ENCODE measurements at places on chromosomes 6 and 20.

GRCh38 chr6:160428069-160428430, 79.9 kb downstream of the SLC22A3 start:
- no peak for DNase-seq

DNA sequence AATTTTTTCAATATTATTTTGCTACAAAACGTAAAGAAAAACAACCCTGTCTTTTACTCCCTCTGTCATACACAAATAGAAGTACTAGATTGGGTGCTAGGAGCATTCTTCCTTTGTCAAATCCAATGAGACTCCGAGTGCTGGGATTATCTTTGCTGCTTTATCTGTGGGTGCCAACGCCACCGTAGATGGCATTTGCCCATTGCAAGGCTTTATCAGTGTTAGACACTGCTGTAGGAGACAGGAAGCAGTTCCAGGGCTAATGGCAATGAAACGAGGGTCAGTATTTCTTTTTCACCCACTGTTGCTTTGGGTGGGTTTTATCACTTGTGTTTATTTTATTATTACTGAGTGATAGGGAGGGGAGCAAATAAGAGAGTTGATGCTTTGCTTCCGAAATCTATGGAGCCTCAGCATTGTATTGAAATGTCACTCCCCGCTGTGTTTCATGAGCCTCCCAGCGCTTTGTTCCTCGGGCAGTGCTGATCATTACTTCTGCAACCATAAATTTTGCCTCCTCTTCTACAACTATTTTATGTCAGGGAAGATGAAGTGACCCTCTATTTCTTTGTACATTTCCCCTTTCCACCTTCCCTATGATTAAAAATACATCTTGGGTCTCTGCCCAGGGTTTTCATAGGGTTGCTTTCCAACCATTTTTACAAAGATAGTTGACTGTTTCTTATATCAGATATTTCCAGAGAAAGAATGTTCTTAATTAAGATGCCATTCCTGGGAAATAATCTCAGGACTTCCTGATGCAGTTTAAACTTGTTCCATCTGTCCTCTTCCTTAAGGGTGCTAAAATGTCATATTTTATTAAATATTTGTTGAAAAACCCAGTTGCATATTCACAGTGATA, 86.7 kb upstream of the LAMP5 start:
- no peak for DNase-seq

- DNase-seq = no peak
These were observed 469.7 kb downstream of the CDKAL1 start for GRCh38 chr6:21003780-21004541.

- DNase-seq = no peak
These were observed 354.6 kb upstream of the FLRT3 start for GRCh38 chr20:14691994-14692393.

- DNase-seq = no peak
These were observed 480.0 kb upstream of the JARID2 start for GRCh38 chr6:14765721-14766390.

DNA sequence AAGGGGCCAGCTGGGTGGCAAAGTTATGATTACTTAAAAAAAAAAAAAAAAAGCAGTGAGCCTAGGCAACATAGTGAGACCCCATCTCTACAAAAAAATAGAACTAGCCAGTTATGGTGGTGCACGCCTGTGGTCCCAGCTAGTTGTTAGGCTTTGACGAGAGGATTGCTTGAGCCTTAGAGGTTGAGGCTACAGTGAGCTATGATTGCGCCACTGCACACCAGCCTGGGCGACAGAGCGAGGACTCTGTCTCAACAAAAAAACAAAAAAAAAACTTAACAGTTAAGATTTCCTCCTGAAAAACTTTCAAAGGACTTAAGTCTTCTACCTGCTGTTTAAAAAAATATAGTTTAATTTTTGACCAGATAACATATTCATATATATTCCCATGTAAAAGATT, 2.4 kb downstream of the GTSF1L start:
- DNase-seq = no peak

GRCh38 chr20:40467067-40467466, 222.0 kb downstream of the MAFB start:
- DNase-seq = no peak

- DNase-seq = no peak
These were observed 31.4 kb upstream of the MARCKS start for GRCh38 chr6:113825781-113826180.

- no peak for DNase-seq
These were observed 239.4 kb downstream of the DLL1 start for GRCh38 chr6:170051229-170052172.

- DNase-seq = peak; percentile 27
These were observed 20.0 kb downstream of the MAP1LC3A start for GRCh38 chr20:34578521-34578920.

GRCh38 chr6:99232056-99232455, 117.4 kb downstream of the FAXC start:
- no peak for DNase-seq

GRCh38 chr6:150900049-150900448, 34.5 kb downstream of the MTHFD1L start:
- no peak for DNase-seq

- DNase-seq = no peak
These were observed 5.8 kb downstream of the HIVEP1 start for GRCh38 chr6:12017876-12018401.

GRCh38 chr6:107032051-107032450, 4.1 kb downstream of the MTRES1 start:
- no peak for DNase-seq

GRCh38 chr20:45372646-45373352, 5.3 kb downstream of the TP53TG5 start:
- DNase-seq = no peak

- no peak for DNase-seq
These were observed 151.8 kb upstream of the PRND start for GRCh38 chr20:4569865-4570264.

GRCh38 chr20:53387983-53388675, 205.5 kb downstream of the ZNF217 start:
- no peak for DNase-seq

DNA sequence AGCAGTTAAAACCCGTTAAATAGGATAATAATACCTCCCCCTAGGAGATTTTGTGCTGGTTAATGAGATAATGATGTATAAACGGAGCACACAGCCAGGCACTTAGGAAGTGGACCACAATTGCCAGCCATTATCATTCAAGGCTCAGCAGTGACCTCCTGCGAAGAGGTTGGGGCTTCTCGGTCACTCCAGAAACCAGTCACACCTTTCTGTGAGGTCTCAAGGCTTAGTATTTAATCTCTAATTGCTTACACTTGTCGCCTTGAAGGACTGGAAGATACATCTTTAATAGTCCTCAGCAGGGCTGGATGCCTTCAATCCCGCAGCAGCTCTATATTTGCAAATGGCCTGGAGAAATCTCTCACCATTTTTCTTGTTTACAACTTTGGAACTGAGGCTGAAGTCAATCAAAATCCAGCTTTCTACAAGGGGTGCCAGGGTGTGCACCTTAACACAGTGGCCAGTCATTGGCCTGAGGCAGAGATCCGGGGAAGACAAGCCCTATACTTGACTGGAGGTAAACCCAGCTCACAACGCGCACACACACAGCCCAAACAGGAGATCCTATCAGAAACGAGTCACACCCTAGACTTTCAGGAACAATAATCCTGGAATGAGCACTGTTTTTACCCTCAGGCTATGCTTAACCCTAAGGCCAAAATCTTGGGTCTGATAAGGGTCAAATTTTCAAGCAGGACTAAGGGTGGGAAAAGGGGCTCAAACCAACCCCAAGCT, 1.2 kb downstream of the POU5F1 start:
- DNase-seq = no peak

GRCh38 chr20:58078741-58079522, 149.5 kb downstream of the ANKRD60 start:
- DNase-seq = no peak

DNA sequence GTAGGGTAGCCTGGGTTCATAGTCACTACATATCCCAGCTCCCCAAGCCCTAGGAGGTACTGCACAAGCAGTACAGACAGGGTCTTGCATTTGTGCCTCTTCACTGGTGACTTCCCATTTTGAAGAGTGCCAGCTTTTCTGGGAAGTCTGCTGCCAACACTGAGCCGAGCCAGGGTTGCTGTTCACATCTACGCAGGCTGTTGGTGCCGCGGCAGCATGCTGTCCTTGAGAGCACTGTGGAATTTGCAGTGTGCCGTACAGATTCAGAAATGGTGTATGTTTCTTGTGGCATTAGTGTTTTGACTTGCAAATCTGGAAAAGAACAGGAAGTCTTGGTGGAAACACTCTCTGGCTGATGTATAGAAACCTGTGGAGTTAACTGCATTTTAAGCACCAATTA, 67.5 kb downstream of the JARID2 start:
- peak; percentile 70 for DNase-seq

DNA sequence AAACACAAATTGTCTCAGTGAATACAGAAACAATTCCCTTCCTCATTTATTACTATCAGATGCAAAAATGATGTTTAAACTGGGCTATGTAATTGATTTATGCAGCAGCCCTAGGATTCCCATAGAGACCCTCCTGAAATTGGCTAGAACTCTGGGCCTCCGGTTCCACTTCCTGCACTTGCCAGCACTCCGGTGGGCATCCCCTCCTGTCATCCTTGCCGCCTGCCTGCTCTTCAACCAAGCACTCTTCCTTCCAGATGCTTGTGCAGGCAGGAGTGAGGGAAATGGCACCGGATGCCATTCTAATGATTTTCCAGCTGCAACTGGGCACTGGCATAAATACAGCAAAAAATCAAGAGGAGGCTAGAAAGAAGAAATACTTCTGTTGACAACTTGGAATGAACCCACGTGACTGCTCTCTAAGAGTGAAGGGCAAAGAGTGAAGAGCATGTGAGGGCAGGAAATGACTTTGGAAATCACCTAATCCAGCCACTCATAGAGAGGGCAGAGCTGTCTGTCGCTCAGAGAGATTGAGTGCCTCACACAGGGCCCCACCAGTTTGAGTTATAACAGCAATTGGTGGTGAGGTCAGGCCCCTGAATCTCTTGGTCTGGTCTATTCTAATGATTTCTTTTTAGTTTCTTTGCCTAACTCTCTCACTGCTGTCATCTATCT, 3.7 kb upstream of the NEDD9 start:
- no peak for DNase-seq

DNA sequence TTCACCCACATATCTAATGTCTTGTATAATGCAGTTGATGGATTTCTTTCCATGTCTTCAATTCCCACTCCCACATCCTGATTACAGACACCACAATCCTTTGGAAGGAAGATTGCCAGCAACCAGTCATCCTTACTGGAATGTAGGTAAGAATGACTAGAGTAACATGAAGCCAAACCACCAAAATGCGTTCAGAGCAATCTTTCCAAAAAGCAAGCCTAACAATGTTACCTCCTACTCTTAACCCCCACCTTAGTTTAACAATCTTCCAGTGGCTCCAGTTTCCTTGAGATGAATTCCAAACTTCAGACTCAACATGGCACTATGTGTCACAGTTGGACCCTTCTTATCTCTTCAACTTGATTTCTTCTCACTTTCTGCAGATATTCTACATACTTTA, 685.6 kb downstream of the DOK5 start:
- DNase-seq = no peak

DNA sequence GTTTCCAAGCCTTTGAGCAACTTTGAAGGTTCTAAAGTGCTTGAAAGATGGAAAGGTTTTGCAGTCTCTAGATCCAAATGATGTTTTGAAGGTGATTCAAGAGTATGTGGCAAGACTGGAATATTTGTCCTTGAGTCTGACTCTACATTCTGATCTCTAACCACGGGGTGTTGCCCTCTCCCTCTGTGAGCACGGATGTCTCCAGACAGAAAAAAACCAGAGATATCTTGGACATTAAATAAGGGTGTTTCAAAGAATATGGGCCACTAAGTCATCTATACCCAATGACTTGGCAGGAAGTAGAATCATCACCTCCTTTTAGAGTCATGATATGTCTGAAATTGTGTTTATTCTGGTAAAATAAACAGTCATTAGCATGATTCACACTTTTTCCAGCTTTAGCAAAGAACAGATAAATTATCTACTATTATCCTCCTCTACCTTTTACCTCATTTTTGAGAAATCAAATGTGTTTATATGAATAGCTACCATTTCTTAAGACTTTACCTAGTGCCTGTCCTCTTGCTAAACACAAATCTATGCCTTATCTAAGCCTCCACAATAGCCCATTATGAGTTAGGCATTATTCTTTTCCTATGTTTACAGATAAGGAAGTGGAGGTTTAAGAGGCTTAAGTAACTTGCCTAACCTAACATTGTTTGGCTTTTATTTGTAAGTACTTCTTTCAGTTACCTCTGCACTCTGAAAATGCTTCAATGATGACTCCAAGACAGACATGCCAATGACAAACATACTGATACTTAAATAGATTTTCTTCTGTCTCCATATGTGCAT, 384.4 kb downstream of the BMP2 start:
- DNase-seq = no peak

DNA sequence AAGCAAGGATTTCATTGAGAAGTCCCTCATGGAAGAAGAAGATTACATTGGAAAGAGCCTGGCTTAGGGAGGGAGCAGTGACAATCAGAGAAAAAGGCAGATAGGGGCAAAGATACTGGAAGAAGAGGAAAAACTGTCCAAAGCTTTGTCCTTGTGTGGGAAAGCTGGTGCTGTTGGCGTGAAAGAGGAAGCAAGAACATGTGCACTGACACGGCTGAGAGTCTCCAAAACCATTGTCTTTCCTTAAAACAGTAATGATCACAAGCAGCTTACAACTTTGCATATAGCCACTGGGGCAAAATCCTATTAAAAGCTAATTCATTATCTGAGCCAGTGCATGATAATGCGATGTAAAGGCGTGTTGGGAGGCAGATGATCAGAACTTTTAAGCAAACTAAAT, 85.1 kb upstream of the ESR1 start:
- DNase-seq = no peak

GRCh38 chr6:102126488-102126887, 733.0 kb downstream of the GRIK2 start:
- no peak for DNase-seq

Data from cerebellar nuclear complex (tissue), 1 donor.